Left ventricle myocardium inferior (tissue), 1 donor: ENCODE measurements at places on chromosomes 12 and 14. TPM values are rescaled to one million over a fixed set of nuclear protein-coding genes. Genes with fewer than 3 reads are reported as not detected.

Gene USP44
- 0.80 TPM for total RNA-seq

DNA sequence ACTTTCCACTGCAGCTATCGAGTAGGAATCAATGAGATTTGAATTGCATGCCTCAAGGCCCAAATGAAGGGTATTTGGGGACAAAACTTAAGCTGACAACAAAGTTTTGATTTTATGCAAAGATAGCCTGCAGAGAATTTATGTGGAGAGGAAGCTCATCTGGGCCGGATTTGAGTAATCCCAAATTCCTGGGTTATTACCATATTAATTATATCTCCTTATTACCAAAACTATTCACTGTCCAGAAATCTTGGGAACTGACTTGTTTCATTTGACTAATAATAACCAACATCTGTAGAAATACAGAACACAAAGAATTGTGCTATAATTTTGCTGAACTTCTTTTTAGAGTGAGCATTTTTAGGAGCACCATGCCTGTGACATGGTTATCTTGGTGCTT, 70.4 kb downstream of the KITLG start:
- no peak for DNase-seq

DNA sequence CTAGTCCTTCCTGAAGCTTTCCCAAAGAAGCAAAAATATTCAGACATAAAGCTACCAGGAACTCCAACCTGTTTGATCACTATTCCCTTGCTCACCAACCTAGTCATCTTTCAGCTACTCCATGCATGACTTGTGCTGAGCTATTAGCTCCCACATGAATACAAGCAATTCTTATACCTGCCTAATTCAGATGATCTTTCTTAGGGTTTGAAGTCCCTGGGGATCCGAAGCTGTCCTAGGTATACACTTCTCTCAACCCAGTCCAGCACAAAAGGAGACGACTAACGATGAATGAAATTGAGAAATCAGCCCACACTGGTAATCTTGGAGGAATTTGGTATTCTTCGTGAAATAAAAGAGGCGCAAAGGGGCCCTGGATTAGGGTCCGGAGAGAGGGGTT, 631 bp upstream of the PTGR2 start:
- DNase-seq = no peak

GRCh38 chr12:19430988-19431387, 8.3 kb upstream of the AEBP2 start:
- no peak for DNase-seq

Gene CDCA4
- 2.0 TPM for total RNA-seq

- DNase-seq = no peak
These were observed 31.1 kb downstream of the ATF7 start for GRCh38 chr12:53594897-53595615.

Gene ADAM20
- total RNA-seq = 0.27 TPM

- no peak for DNase-seq
These were observed 1226.0 kb upstream of the SEL1L start for GRCh38 chr14:82759656-82760055.

Gene ADCY4
- total RNA-seq = 26.6 TPM
